BJ (cell line): ENCODE measurements at places on chromosomes 4 and X.

- no peak for DNase-seq
These were observed 56.8 kb downstream of the RBPJ start for GRCh38 chr4:26377328-26378311.

DNA sequence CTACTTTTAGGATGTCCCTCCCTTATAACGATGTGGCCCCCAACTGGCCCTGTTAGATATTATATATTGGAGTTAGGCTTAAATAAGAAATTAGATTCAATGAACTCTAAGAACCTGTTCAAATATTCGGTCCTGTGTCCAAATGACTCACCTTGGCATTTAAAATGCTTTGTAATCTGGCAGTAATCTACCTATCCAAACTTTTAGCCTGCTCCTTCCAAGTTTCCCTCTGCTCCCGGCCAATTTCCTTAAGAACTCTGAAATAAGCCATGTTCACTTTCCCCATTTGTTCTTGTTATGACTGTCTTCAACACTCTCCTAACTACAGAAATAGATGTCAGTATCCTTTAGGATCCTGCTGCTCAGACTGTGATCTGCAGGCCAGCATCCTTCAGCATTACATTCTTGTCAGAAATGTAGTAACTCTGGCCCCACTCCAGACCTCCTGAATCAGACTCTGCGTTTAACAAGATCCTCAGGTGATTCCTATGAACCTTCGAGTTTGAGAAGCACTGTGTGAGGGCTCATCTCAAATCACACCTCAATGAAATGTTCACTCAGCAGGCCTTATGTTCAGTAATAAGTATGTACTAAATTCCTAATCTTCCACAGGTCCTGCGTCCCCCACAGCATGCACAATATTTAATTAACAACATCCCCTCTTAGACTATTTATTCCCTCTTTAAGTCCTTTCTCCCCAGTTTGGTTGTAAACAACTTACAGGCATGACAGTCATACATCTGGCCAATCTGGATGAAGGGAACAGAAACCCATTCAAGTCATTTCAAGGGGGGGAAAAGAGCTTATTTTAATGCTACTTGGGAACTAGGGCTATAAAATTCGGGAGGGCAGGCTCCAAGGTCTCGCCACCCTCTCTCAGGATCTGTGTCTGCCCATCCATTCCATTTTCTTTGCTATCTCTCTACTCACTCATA lies 3.0 kb downstream of the ATP8A1 start:
- no peak for DNase-seq

- DNase-seq, result peak; percentile 48
These were observed 38.4 kb upstream of the FAM9B start for GRCh38 chrX:9072281-9072680.

DNA sequence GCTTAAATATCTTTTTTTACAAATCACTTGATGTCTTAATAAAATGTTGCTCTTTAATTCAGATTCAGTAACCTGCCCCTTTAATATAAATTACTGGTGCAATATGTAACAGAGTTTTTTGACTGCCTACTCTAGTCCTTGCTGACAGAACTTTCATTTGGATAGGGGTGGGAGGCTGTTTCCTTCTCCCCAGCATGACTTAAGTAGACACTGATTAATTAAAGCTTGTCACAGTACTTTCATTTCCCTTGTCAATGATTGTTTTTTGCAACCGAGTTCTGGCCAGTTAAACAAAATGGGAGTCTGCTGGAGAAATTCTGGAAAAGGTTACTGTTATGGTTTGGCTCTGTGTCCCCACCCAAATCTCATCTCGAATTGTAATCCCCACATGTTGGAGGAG lies 37.3 kb upstream of the BBS12 start:
- DNase-seq, result no peak

- DNase-seq, result no peak
These were observed 133.7 kb upstream of the CPXCR1 start for GRCh38 chrX:88613338-88613737.

DNA sequence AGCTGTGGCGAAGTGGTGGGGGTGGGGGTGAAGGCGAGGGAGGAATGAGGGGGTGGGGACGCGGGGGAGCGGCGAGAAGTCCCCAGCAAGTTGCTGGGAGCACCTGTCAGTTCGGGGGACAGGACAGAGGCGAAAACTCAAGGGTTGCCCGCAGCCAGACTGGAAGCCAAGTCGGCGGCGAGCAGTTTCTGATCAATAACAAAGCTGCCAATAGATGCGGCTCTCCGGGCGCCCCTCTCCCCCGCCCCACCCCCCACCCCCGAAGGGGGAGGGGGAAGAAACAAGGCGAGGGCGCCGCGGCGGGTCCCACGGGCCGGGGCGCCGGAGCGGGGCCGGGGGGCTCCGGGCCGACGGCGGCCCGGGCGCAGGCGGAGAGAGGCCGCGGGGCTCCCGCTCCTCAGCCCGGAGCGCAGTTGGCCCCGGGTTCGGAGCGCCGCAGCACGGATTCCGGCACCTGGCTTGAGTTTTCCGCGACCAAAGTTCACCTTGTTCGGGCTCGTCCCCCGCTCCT lies 379 bp downstream of the PDGFC start:
- no peak for DNase-seq

GRCh38 chr4:167906851-167907250 lies 185.5 kb upstream of the ANXA10 start:
- DNase-seq, result no peak

GRCh38 chrX:135596495-135596894 lies 76.0 kb downstream of the INTS6L start:
- no peak for DNase-seq

- no peak for DNase-seq
These were observed 145.4 kb downstream of the STIM2 start for GRCh38 chr4:27005905-27006590.

DNA sequence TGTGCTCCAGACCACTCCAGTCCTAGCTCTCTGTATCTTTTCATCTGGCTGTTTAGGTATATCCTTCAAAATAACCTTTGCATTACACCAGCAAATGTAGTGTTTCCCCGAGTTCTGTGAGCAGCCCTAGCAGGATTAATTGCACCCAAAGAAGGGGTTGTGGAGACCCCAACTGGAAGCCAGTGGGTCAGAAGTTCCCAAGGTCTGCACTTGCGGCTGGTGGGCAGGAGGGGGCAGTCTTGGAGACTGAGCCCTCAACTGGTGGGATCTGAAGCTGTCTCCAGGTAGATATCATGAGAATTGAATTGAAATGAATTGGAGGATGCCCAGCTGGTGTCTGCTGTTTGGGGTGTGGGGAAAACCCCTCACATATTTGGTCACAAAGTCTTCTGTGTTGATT lies 1485.3 kb upstream of the TENM3 start:
- no peak for DNase-seq

DNA sequence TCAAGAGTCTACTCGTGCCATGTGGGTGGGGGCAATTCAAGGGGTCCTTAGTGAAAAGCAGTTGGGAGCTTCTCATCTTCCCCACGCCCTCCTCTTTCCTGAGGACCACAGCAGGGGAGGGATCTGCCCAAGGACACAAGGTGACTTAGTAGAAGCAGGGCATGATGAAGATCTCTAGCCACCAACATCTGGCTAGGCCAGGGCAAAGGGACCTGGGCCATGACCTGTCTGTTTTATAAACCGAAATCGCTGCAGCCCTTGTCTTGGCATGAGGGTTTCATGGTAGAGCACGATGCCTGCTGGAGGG lies 5.1 kb downstream of the G6PD start:
- no peak for DNase-seq

DNA sequence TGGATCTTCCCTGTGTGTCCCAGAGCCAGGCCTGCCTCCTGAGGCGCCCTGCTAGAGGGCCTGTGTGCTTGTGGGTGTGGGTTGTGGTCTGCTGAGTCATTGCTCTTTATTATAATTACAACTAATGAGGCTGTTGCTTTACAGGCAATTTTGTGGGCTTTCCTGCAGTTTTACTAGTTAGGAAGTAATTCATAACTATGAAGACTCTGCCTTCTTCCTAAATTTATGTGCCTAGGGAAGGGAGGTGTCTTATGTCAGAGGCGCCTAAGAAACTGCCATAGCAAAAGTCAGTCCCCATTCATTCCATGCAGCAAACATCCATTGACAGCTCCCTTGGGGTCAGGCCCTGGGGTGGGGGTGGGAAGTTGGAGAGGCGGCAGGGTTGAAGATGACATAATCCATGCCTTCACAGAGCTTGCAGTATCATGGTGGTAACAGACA lies 359.2 kb downstream of the IDS start:
- no peak for DNase-seq

- no peak for DNase-seq
These were observed 88.2 kb upstream of the USP9X start for GRCh38 chrX:40996886-40997530.

GRCh38 chr4:108443585-108443984 lies 176.8 kb upstream of the RPL34 start:
- no peak for DNase-seq

DNA sequence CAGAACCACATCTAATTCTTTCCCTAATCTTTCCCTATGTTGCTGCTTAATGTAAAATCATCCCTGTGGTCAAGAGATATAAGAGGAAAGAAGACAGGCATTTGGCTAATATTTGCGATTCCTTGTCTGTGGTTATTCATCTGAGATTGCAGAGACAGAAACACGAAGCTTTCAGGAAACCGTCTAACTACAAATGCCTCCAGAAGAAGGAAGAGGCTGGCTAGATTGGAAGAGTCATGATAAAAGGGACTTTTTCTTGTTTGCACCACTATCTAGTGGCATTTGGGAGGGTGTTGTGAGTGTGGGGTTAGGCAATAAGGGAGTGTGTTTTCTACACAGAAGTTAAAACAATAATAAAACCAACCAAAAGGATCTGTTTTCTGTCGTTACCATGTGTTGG lies 43.9 kb downstream of the TMEM154 start:
- no peak for DNase-seq

DNA sequence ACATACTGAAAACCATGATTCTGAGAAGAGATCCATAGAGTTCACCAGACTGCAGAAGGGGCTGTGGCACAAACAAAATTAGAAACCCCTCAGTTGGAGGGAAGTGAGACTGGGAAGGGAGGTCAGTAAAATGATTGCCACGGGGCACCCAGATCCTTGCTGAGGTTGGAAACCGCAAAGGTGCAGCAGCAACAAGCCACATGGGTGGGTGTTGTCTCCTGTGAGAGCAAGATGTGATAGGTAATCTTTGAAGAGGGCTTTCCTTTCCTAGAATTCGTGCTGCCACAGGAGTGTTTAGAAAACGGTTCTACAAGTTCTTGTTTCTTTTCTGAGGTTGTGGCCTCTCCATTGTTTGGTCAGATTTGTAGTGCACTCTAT lies 85.5 kb downstream of the NFKB1 start:
- no peak for DNase-seq

DNA sequence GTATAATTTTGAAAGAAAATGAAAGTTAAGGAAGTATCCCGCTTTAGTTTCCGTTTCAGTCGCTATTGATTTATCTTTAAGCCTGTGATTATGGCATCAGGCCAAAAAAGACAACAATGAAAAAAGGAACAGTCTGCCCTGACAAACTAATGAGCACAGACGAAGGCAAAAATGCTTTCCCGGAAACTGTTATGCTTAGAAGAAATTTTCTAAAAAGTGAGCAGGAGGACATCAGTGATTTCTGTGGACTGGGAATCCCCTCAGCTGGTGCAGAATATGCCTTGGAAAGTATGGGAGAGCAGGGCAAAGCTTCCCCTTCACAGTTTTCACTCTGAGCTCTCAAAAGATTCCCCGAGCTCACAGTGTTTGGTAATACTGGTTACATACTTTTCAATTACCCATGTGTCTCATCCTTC lies 5.1 kb upstream of the CXCL10 start:
- no peak for DNase-seq

DNA sequence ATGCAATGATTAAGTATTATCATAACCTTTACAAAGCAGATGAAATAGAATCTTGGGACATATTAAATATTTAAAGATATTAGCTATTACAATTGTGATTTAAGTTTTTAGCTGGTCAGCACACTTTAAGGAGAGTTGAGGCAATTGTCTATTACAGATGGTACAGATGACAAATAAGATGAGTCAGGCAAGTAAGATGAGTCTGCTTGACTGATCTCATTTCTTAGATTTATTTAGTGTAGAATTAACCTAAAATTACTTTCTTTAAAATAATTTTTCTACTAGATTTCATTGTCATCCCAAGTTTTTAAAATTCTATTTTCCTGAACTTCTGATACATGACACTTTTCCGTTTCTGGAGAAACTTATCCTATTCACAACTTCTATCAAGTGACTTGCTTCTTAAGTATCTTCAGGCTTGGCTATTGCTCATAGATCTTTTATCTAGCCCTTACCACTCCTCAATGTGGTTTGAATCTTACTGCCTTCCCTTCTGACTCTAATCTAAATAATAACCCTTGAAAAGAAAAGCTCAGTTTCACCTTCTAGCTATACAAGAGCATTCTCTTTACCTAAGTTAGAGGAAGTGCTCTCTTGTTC lies 32.9 kb downstream of the CXCL1 start:
- DNase-seq, result no peak

DNA sequence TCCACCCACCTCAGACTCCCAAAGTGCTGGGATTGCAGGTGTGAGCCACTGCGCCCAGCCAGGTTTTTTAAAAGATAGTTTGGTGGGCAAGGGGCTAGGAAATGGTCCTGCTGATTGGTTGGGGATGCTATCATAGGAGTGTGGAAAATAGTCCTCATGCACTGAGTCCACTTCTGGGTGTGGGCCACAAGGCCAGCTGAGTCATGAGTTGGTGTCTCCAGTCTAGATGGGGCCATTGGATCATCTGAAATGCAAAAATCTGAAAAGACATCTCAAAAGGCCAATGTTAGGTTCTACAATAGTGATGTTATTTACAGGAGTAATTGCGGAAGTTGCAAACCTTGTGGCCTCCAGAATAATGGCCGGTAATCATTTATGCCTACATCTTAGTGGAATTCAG lies 221.1 kb downstream of the ZNF674 start:
- no peak for DNase-seq

DNA sequence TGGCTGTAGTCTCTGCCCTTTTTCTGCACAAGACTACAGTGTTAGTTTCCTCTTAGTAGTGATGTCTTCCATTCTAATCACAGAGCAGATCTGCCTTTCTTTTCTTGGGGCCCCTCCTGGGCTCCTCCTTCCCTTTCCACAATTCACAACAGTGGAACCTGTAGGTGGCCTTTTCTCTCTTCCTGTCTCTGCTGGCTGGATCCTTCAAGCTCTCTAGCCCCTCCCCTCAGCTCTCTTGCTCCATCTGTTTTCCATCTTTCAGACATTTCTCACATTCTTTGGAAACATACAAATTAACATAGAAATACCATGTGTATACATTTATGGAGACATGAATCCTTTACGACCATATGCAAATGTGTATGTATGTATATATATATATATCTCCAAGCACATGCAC lies 304 bp upstream of the SPIN2A start:
- no peak for DNase-seq

GRCh38 chr4:48290146-48290772 lies 20.6 kb upstream of the TEC start:
- no peak for DNase-seq

GRCh38 chr4:169154121-169154520 lies 116.6 kb downstream of the SH3RF1 start:
- no peak for DNase-seq

- DNase-seq, result no peak
These were observed 945.9 kb upstream of the NDST4 start for GRCh38 chr4:116059361-116059760.

DNA sequence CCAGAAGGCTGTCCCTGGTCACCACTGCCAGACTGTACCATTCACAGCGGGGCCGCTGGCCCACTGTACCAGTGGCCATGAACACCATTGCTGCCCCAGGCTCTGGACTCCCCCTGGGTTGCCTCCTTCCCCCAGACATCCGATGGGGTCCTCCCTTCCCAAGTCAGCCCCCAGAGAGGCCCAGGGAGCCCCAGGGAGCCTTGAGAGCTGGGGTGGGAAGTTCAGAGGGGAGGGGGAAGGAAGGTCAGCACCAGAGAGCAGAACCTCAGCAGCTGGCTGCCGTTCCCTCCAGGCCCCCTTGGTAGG lies 441 bp upstream of the ARHGAP4 start:
- DNase-seq, result no peak
